Prostate gland (tissue), 2 donors: ENCODE measurements at places on chromosomes 4 and X. TPM values are rescaled to one million over a fixed set of nuclear protein-coding genes. Genes with fewer than 3 reads are reported as not detected.

GRCh38 chr4:15653864-15654592 lies 1.1 kb downstream of the FBXL5 start:
- DNase-seq = no peak
- H3K27ac ChIP-seq = peak overlapping the region; percentile 99
- no peaks in the 10 kb centered on the region for H3K36me3 ChIP-seq
- no peaks in the 10 kb centered on the region for H3K27me3 ChIP-seq
- H3K4me3 ChIP-seq = peak overlapping the region; percentile 72

Gene ZNF185
- total RNA-seq = 27.1 TPM

- no peak overlapping the region for H3K27ac ChIP-seq
- no peaks in the 10 kb centered on the region for H3K27me3 ChIP-seq
Observed at GRCh38 chr4:35934320-35934981, 309.9 kb downstream of the ARAP2 start.

GRCh38 chrX:50072110-50072509 lies 128.7 kb downstream of the AKAP4 start:
- DNase-seq = no peak
- H3K27ac ChIP-seq = no peak overlapping the region
- H3K27me3 ChIP-seq = no peaks in the 10 kb centered on the region
- H3K4me1 ChIP-seq = no peaks in the 10 kb centered on the region
- H3K4me3 ChIP-seq = no peak overlapping the region

Gene UGDH
- total RNA-seq = 147 TPM
